ENCODE measurements at places on chromosomes 12 and 14. TPM values are rescaled to one million over a fixed set of nuclear protein-coding genes. Genes with fewer than 3 reads are reported as not detected.

Gene LTBR
- 95.4 TPM for total RNA-seq

Gene KIF26A
- total RNA-seq = 0.14 TPM

Gene PSMD9
- total RNA-seq = 47.5 TPM

Gene ADAM20
- total RNA-seq = 0.68 TPM

Gene CCDC197
- not detected for total RNA-seq

Gene HOXC4
- total RNA-seq = not detected

Gene TAS2R7
- total RNA-seq = not detected

Gene RGS6
- not detected for total RNA-seq

Gene SPTB
- not detected for total RNA-seq

Gene LYZ
- not detected for total RNA-seq

Gene PMCH
- total RNA-seq = not detected

Gene ARID4A
- total RNA-seq = 3.8 TPM

Gene RIPK3
- 1.4 TPM for total RNA-seq

Gene TAS2R14
- 0.68 TPM for total RNA-seq

Gene STON2
- total RNA-seq = 96.0 TPM

Gene KLRG1
- total RNA-seq = under 0.01 TPM

Gene PSME1
- 87.5 TPM for total RNA-seq

Gene ZFHX2
- 0.43 TPM for total RNA-seq

Gene SART3
- total RNA-seq = 73.9 TPM

Gene RPL36AL
- total RNA-seq = 286 TPM

Gene DPF3
- total RNA-seq = 0.07 TPM

Gene AP1G2
- total RNA-seq = 54.4 TPM

Gene EML5
- total RNA-seq = 0.78 TPM

Gene P2RX2
- not detected for total RNA-seq

Gene HCFC2
- total RNA-seq = 13.3 TPM

Gene SIX4
- total RNA-seq = 7.9 TPM

Gene MYH7
- not detected for total RNA-seq

Gene SCNN1A
- 9.6 TPM for total RNA-seq

Gene POTEG
- total RNA-seq = not detected

Gene KERA
- not detected for total RNA-seq

Gene NPFF
- not detected for total RNA-seq

Gene KICS2
- 14.7 TPM for total RNA-seq

Gene KRT6C
- total RNA-seq = 171 TPM

Gene AGAP2
- 0.07 TPM for total RNA-seq

Gene AICDA
- not detected for total RNA-seq

Gene PZP
- total RNA-seq = not detected

Gene SLC24A4
- under 0.01 TPM for total RNA-seq

Gene BCAT1
- total RNA-seq = 37.2 TPM

Gene CGRRF1
- total RNA-seq = 31.1 TPM

Gene PIK3C2G
- total RNA-seq = 0.28 TPM

Gene GPR68
- 10.5 TPM for total RNA-seq

Gene DLK1
- not detected for total RNA-seq

Gene CCND2
- 249 TPM for total RNA-seq

Gene BCDIN3D
- 4.9 TPM for total RNA-seq

Gene TESPA1
- not detected for total RNA-seq

Gene DCN
- not detected for total RNA-seq

Gene IGFBP6
- total RNA-seq = 18.2 TPM

Gene IL31
- total RNA-seq = not detected

Gene RNF212B
- total RNA-seq = not detected

Gene KLHDC1
- total RNA-seq = 0.68 TPM

Gene BCL2L2
- total RNA-seq = 36.4 TPM

Gene IFNG-AS1
- not detected for total RNA-seq

Gene PRB2
- total RNA-seq = not detected
